ENCODE measurements at places on chromosomes 1 and 21.

GRCh38 chr1:172442843-172443565, 865 bp downstream of the PIGC start:
- DNase-seq = no peak

GRCh38 chr1:16484931-16485330, 29.2 kb downstream of the RNU1-1 start:
- no peak for DNase-seq

GRCh38 chr1:26046246-26047095, 553 bp upstream of the SLC30A2 start:
- DNase-seq = no peak

- DNase-seq = no peak
These were observed 4.4 kb downstream of the TMEM35B start for GRCh38 chr1:34980715-34981114.

DNA sequence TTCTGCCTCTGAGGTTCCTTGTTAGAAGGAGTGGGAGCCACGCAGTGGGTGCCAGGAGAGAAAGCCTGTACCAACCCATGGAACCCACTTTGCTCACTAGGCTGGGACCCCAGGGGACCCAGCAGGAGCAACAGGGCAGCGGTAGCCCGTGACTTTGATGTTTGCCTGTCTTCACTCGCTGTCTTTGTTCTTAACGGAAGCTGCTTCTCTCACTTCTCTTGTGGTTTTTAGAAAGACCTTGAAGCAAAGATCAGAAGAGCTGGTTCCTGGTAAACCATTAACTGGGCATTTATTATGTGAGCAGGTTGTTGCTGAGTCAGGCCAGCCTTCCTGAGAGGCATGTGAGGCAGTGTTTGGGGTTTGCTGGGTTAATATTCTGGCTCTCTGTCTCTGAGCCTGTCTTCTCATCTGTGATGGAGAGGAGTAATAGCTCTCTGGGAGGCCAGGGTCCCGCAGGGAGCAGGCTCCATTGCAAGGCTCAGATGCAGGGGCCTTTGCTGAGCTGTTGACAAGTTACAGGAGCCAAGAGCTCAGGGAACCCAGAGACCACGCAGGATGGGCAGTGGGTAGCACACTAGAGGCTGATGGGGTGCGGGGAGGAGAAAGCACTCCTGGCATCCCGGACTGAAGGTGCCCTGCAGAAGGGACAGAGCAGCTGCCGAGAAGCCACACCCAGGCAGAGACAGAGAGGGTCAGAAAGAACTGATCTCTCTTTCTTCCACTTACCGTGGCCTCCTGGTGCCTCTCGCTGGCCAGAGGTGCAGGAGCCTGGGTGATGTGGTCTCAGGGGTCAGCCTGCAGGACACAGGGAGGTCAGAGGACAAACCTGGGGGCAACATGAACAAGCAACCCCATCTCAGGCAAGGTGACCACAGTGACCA, 367.5 kb upstream of the C1orf174 start:
- no peak for DNase-seq

- DNase-seq = no peak
These were observed 37.1 kb downstream of the NEXN start for GRCh38 chr1:77925518-77925917.

- peak; percentile 70 for DNase-seq
These were observed at the start of gene APP for GRCh38 chr21:26170471-26171257. TSS of gene APP (minus strand) at chr21:26170770. CDS start at chr21:26170620, 150 bp downstream.

GRCh38 chr1:11731691-11732283, 4.1 kb upstream of the AGTRAP start:
- DNase-seq = peak; percentile 87

DNA sequence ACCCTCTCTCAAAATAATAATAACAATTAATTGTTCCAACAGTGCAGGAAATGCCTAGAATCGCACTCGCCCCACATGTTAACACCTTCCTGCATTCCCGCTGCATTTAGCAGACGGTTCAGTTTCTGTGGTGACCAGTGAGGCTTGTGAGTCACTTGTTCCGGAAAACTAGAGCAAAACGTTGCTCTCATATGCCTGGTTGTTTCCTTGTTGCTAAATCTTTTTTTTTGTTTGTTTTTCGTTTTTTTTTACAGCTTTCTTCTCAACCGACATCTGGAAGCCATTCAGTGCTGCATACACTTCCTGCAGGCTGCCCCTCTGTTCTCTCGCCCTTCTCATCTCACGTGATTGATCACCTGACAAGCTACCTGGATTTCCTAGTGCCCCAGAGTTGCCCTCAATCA, 56.9 kb upstream of the TMPRSS2 start:
- no peak for DNase-seq

- no peak for DNase-seq
These were observed 91.1 kb downstream of the SSBP3 start for GRCh38 chr1:54315099-54315498.

- no peak for DNase-seq
These were observed 324.1 kb downstream of the ZP4 start for GRCh38 chr1:237566581-237566980.

DNA sequence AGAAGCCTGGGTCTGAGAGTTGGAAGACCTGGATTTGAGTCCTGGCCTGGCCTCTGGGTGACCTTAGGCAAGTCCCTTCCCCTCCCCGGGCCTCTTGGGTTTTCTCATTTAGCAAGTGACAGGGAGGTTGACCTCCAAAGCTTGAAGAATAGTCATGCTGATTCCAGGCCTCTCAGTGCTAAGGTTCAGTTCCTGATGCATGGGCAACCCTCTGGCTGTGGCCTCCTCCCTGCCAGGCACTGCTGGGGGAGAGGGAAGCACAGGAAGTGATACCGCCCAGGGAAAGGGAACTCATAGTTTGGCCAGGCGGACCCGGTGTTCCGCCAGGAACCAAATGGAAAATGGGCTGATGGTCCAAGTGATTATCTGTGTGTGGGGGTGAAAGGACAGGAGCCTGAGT, 23.6 kb upstream of the WASF2 start:
- DNase-seq = no peak

GRCh38 chr1:174032671-174033222, 10.6 kb upstream of the RC3H1 start:
- no peak for DNase-seq

- DNase-seq = no peak
These were observed 17.1 kb upstream of the SCMH1 start for GRCh38 chr1:41259221-41259620.

DNA sequence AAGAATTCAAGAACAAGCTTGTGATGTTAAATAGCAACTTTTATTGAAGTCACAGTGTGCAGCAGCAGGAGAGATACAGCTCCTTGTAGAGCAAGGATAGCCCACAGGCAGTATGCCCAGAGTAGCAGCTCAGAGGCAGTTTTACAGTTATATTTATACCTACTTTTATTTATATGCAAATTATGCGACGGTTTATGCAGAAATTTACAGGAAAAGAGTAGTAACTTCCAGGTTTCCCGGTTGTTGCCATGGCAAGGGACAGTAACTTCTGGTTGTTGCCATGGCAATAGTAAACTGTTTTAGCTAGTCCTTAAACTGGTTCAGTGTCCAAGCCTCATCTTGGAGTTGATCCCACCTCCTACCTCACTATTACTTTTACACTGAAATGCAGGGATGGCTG, 344.6 kb upstream of the LYPLAL1 start:
- DNase-seq = no peak

DNA sequence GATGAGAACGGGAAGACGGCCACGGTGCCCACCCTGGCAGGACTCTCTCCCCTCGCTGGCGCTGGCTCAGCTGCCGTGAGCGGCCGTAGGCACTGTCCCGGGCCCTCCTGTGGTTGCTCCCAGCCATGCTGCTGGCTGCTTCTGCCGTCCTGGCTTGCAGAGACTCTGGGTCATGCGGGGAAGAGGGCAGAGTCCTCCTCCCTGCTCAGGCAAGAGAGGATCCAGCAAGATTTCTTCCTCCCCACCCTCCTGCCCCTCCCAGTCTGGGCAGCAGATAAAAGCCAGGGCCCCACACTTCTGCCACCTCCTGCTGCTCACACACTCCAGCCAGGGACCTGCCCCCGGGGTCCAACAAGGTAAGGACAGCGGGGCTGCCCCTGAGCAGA, 60.1 kb downstream of the AGPAT3 start:
- no peak for DNase-seq

- no peak for DNase-seq
These were observed 61.0 kb downstream of the TOR3A start for GRCh38 chr1:179142889-179143299.

DNA sequence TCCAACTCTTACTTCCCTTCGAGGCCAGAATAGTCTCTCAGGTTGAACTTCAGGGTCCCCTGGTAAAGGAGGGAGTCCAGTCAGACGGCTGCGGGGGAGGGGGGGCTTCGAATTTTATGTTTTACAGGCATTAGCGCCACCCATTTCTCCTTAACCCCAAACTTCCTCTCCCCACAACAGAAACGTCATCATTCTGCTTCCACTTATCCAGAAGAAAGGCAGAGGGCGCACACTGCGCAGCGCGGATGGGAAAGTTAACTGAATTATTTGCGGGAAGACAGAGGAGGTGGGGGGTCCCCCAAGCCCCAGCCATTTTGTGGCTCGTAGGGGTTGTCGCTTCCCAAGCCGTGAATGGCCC, 529 bp upstream of the PRMT2 start:
- DNase-seq = peak; percentile 70

DNA sequence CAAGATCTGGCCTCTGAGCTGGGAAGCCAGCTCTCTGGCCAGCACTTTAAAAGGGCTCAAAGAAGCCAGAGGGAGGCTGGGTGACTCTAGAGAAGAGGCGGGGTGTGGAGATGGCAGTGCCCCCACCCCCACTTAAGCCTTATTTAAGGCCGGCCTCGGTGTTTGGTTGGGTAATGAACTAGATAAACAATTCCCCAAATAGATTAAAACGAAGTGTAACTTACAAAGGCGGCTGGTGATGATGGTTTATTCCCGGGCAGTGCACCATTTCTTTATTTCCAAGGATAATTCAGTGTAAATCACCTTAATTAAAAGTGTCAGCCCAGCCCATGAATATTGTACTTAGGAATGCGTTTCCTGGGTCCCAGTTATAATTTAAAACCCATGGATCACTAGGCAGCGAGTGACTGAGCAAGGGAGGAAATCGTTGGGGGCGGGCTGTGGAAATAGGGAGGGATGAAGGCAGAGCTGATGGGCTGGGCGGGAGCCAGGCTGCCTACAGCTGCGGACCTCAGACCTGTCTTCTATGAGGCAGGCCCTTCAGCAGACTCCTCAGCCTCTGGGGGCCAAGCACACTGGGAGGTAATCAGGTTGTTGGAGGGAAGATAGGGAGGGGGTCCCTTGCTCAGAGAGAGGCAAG, 54.9 kb downstream of the TMEM53 start:
- DNase-seq = no peak

- DNase-seq = no peak
These were observed 67.1 kb downstream of the MAST2 start for GRCh38 chr1:45870500-45870899.

DNA sequence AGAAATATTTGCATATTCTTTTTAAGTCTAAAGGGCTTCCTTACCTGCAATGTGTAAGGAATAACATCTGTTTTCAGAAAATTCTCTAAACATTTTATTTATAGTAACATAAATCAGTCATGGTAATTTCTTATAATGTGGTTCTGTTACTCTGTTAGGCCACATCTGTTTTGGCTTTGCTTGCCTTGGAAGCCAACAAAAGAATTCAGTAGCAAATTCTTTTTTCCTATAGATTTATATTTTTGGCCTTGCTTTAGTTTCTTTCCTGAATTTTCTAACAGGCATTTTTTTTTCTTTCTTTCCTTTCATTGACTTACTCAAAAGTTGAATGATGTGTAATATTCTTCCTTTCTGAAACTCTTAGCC, 72.2 kb downstream of the OSBPL9 start:
- no peak for DNase-seq

DNA sequence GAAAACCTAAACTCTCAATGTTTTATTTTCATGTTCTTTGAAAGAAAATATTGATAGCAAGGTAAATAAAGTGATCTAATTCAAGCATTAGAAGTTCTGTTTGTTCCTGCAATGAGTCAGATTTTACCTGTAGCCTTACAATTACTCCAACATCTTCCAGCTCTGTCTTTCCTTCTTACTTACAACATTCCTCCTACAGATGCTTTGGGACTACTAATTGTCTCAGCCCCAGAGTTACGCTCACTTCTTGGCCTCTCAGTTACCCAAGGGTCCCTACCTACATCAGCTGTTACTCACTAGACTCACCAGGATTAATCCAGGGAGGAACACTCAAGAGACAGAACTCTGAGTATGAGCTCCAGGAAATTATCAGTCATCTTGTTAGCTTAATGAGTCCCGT, 26.4 kb downstream of the OR14A16 start:
- no peak for DNase-seq

DNA sequence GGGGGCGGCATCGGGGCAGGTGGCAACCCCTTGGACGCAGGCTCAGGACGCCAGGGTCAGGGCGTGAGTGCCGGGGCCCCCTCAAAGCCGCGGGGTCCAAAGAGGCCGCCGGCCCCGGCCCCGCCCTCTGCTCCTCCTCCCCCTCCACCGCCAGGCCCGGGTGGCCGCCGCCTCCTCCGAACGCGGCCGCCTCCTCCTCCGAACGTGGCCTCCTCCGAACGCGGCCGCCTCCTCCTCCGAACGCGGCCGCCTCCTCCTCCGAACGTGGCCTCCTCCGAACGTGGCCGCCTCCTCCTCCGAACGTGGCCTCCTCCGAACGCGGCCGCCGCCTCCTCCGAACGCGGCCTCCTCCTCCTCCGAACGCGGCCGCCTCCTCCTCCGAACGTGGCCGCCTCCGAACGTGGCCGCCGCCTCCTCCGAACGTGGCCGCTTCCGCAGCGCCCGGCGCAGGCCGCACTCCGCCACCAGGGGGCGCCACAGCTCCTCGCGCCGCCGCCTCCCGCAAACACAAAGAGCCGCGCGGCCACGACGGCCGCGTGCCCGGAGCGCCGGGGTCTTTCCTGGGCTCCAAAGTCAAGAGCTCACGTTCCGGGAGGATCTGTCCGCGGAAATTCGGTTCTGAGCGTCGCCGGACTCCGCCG, 19.3 kb upstream of the SAMD11 start:
- peak; percentile 50 for DNase-seq

- no peak for DNase-seq
These were observed 443.1 kb downstream of the TTLL7 start for GRCh38 chr1:83555871-83556270.

DNA sequence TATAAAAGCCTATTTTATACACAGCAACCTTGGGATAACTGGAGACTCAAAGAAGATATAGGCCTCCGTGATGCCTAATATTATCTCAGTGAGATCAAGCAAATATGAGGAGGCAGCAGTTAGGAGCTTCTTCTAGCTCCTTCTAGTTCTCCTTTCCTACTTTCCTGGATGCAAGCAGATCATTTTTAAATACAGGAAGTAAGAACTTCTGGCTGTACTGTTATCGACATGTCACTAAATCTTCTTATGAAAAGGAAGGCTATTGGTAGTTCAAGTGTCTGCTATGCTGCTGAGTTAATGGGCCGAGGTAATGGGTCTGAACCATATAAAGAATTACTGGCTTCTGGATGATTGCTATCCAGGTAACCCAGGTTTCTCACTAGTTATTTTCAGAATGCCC, 15.9 kb downstream of the HSPA13 start:
- DNase-seq = no peak

- no peak for DNase-seq
These were observed 157.8 kb upstream of the DPYD start for GRCh38 chr1:98078596-98078995.

- DNase-seq = no peak
These were observed 26.2 kb downstream of the SLC2A1 start for GRCh38 chr1:42932442-42932941.
